ENCODE measurements at places on chromosomes 12 and 14.

DNA sequence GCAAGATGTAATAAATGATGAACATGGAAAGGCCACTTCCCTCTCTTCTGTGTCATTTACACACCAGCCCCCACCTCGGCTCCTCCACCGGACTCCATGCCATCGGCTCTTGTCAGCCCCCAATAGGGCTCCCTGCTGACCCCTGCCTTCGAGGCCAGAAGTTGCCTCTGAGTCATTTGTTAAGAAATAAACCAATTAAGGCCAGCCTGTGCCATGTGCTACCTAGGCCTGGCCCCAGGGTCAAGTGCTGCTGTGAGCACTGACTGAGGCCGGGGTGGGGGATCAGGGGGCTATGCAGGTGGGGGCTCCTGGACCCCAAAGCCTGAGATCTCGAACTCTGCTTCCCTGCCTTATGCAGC is 53.2 kb downstream of the TESC start:
- DNase-seq, result no peak

DNA sequence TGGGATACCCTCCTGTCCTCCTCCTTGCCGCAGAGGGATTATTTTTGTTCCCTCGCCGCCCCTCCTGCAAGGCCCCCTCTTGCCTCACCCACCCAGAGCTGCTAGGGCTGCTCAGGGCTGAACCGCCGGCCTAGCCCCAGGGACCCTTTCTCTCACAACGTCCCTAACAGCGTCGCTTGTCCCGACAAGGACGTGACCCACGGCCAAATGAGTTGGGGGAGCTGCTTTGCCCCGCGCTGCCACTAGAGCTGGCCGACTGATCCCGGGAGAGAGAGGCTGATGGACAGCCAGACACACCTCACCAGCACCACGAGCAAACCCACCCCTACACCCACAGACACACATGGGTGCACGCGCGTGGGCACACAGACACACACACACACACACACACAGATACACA is 154.6 kb upstream of the ALG10B start:
- no peak for DNase-seq

DNA sequence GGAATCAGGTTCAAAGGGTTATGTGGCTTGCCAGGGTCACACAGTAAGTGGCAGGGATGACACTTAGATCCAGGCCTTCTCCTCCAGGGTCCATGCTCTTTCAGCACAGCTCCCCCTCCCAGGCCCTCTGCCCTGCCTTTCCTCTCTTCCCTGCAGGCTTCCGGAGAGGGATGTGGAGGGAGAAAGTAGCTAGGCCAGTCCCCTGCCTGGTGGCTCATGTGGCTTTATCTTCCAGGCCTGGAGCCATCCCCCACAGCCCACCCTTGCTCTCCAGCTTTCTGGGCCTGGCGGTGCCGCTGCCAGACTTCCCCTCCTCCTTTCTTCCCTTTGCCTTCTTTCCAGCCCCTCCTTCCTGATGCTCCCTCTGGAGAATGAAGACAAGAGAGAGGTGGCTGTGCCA is 1.7 kb downstream of the PSMB11 start:
- DNase-seq, result no peak

GRCh38 chr14:76236172-76237130 is 84.7 kb downstream of the GPATCH2L start:
- no peak for DNase-seq

DNA sequence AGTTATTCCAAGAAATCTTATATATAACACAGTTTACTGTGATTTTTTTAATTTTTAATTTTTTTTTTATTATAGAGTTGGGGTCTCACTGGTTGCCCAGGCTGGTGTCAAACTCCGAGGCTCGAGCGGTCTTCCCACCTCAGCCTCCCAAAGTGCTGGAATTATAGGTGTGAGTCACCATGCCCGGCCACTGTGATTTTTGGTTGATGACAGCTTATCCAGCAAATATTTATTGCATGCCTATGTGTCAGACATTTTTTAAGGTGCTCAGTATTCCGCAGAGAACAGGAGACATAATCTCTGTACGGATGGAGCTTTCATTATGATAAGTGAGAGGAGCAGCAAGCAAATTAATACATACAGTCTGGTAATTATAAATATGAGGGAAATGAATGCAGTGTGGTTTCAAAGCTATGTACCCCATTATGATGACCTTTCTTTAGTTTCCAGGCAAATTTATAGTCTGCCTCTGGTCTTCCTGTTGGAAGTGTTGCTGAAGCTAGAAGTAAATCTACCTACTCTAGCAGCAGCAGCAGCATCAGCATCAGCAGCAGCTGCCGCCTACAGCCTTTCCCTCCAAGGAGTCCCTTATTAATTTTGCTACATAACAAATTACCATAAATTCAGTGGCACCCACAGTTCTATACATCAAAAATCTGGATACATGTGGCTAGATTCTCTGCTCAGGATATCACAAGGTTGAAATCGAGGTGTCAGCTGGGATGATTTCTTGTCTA is 32.3 kb downstream of the FRS2 start:
- DNase-seq, result peak; percentile 73

- peak; percentile 52 for DNase-seq
These were observed 90.4 kb downstream of the IRF2BPL start for GRCh38 chr14:76938092-76938500.

- DNase-seq, result no peak
These were observed 25.1 kb downstream of the CPNE8 start for GRCh38 chr12:38880288-38880687.

- peak; percentile 29 for DNase-seq
These were observed 1.4 kb downstream of the BCL11B start for GRCh38 chr14:99270458-99271220.

- no peak for DNase-seq
These were observed 8.1 kb upstream of the ADCY6 start for GRCh38 chr12:48796976-48797375.

- no peak for DNase-seq
These were observed 10.7 kb downstream of the TCTN2 start for GRCh38 chr12:123681605-123682004.

- no peak for DNase-seq
These were observed 115.4 kb downstream of the KIF21A start for GRCh38 chr12:39327510-39327909.

GRCh38 chr12:55073043-55074022 is 52.9 kb upstream of the OR9K2 start:
- DNase-seq, result peak; percentile 36

- DNase-seq, result no peak
These were observed 11.6 kb upstream of the SMCO2 start for GRCh38 chr12:27434673-27435565.

GRCh38 chr12:100753837-100754236 is 40.7 kb upstream of the ANO4 start:
- peak; percentile 99 for DNase-seq

DNA sequence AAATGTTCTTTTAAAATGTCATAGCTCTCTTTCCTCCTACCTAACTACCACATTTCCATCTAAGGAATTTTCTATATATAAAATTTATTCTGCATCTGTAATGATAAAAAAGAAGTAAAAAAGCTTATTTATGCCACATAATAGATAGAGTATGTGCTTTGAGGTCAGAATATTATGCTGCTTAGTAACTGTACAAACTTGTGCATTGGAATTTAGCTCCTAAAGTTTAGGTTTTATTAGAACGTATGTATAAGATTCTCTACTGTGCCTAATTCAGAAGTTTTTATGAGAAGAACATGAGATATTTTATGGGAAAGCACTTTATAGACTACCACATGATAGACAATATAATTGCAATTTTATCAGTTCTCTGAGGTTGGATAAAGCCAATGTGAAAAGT is 384.6 kb downstream of the SLC16A7 start:
- DNase-seq, result no peak

- DNase-seq, result no peak
These were observed 430 bp downstream of the SLC41A2 start for GRCh38 chr12:104957719-104958000.

- DNase-seq, result peak; percentile 23
These were observed 60.6 kb upstream of the TCL1A start for GRCh38 chr14:95774265-95775160.

DNA sequence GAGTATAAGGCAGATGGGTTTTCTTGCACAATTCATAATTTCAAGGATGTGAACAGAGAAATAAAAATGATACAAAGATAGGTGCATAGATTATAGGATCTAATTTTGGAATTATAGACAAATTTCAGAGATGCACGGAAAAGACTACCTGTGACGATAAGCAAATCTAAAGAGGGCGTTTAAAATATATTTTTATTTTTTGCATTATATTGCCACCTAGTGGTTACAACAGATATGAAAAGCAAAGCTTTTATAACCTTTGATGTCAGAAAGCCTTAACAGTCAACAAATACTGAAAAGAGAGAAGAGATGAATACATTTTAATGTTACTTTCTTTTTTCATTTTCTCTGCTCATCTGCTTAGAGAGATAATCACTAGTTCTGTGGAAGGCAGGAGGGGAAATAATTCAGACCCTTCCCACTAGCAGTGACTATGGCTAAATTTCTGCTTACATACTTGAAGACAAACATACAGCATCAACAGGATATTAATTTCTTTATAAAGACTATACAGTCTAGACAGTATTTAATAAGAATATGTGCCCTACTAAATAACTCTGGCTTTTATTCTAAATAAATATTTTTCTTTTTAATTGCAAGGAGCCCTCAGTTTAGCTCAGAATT is 46.3 kb downstream of the NTS start:
- peak; percentile 12 for DNase-seq

GRCh38 chr12:7068994-7069346 is 8.5 kb downstream of the C1S start:
- DNase-seq, result no peak

DNA sequence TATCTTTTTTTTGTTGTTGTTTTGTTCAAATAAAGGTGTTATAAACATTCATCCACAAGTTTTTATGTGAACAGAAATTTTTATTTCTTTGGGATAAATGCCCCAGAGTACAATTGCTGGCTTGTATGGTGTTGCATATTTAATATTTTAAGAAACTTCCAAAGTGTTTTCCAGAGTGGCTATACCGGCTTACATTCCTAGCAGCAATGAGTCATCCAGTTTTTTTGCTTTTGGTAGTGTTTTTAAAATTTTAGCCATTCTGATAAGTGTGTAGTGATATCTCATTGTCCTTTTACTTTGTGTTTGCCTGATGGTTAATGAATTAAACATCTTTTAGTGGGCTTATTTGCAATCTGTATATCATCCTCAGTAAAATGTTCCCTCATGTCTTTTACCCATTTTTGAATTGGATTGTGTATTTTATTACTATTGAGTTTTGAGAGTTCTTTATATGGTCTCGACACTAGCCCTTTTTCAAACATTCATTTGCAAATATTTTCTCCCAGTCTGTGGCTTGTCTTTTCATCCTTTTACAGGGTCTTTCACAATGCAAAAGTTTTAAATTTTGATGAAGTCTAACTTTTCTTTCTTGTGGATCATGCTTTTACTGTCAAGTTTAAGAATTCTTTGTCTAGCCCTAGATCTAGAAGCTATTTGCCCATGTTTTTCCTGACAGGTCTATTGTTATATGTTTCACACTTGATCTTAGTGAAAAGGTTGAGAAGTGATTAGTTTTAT is 29.5 kb downstream of the PPP4R4 start:
- no peak for DNase-seq

GRCh38 chr12:104458694-104459367 is 2.1 kb downstream of the CHST11 start:
- peak; percentile 25 for DNase-seq

GRCh38 chr12:94941440-94941862 is 62.0 kb downstream of the NDUFA12 start:
- DNase-seq, result peak; percentile 93

DNA sequence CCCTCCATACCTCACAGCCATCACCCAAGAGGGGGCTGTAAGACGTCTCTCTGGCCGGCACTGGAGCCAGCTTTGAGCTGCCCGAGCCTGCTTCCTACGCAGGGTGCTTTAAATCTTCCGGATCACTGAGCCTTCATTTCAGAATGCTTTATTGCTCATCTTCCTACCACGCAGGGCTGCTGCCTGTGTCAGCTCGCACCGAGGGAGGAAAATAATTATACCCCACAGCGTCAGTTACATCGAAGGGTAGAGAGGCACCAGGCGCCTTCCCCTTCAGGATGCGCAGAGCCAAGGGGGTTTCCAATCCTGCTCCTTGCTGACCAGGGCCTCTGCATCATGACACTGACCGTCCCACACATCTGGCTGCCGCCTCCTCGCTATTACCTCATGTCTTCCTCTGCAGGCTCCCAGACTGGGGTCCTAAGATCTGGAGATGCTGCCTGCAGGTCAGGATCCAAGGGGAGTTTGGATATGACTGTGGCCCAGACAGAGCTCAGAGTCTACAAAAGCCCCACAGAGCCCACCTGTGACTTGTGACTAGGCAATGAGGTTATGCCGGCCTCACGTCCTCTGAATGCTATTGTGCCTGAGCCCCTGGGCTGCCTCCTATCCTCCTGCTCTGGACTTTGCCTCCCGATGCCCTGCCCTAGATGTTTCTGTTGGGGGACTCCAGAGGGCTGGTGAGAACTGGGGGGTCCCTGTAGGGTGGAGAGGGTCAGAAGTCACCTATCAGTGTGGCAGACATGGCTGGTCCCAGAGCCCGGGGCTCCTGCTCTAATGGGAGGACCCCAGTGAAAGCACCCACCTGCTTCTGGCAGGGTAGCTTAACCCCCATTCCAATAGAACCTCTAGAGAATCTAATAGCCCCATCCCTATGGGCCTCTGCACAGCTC is 220.3 kb upstream of the RTL1 start:
- DNase-seq, result no peak

DNA sequence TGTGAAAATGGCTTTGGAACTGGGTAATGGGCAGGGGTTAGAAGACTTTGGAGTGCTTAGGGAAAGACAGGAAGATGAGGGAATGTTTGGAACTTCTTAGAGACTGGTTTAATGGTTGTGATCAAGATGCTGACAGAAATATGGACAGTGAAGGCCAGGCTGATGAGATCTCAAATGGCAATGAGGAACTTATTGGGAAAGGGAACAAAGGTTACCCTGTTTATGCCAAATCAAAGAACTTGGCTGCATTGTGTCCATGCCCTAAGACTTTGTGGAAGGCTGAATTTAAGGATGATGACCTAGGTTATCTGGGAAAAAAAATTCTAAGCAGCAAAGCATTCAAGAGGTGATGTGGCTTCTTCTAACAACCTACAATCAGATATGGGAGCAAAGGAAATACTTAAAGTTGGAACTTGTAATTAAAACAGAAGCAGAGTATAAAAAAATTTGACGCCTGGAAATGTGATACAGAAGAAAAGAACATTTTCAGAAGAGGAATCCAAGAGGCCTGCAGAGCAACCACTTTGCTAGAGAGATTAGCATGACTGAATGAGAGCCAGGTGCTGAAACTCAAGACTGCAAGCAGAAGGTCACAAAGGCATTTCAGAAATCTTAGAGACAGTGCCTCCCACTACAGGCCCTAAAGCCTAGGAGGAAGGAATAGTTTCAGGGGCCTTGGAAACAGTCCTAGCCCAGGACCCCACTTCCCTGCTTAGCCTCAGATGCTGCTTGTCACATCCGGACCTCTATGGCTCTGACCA is 65.6 kb upstream of the FLRT2 start:
- no peak for DNase-seq

DNA sequence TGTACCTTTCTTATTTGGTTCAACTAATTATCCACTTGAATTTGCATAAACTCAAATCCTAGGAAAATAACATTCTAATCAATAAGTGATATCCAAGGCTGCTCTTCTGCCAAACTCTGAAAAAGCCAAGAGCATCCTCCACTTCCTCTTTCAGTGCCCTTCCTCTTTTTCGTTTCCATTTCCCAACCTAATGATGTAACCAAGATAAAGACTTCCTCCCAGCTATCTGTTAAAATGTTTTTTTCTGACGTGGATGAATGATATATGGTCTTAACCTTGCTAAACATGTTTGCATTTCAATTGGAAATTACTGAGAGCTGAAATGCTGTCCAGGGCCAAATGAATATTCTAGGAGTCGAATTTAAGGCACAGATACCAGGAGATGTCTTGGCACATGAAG is 459.5 kb upstream of the PDE3A start:
- no peak for DNase-seq

All from mammary epithelial cell (primary cell).